ENCODE measurements at places on chromosomes 2 and 18. TPM values are rescaled to one million over a fixed set of nuclear protein-coding genes. Genes with fewer than 3 reads are reported as not detected.

The C2orf76 gene
- 4.3 TPM for total RNA-seq

The NABP1 gene
- total RNA-seq = 36.9 TPM

The STPG4 gene
- total RNA-seq = 1.2 TPM

The CCDC141 gene
- total RNA-seq = not detected

The NCKAP5 gene
- under 0.01 TPM for total RNA-seq

The ZNF512 gene
- 17.3 TPM for total RNA-seq

The PTPN18 gene
- total RNA-seq = 13.8 TPM

The MRPL19 gene
- 45.3 TPM for total RNA-seq

The ANKRD30B gene
- not detected for total RNA-seq

The CELF4 gene
- total RNA-seq = not detected

The KCNJ13 gene
- not detected for total RNA-seq

The FTCDNL1 gene
- total RNA-seq = 0.18 TPM

The RNF125 gene
- 1.1 TPM for total RNA-seq

The MTIF2 gene
- total RNA-seq = 31.2 TPM

The SDC1 gene
- 26.1 TPM for total RNA-seq

The PUM2 gene
- 14.7 TPM for total RNA-seq

The ALPG gene
- total RNA-seq = not detected

Measured in myometrial cell (primary cell).